Renal cortical epithelial cell (primary cell): ENCODE measurements at places on chromosomes 6 and 20. TPM values are rescaled to one million over a fixed set of nuclear protein-coding genes. Genes with fewer than 3 reads are reported as not detected.

- peak; percentile 15 for DNase-seq
Measured at GRCh38 chr6:131399433-131399832, 173.6 kb upstream of the ARG1 start.

GRCh38 chr6:35368038-35368887, 25.9 kb downstream of the PPARD start:
- DNase-seq = peak; percentile 88

- DNase-seq = no peak
Measured at GRCh38 chr20:6622041-6622440, 145.4 kb upstream of the BMP2 start.

GRCh38 chr20:57743450-57744095, 33.8 kb upstream of the PMEPA1 start:
- DNase-seq = no peak

DNA sequence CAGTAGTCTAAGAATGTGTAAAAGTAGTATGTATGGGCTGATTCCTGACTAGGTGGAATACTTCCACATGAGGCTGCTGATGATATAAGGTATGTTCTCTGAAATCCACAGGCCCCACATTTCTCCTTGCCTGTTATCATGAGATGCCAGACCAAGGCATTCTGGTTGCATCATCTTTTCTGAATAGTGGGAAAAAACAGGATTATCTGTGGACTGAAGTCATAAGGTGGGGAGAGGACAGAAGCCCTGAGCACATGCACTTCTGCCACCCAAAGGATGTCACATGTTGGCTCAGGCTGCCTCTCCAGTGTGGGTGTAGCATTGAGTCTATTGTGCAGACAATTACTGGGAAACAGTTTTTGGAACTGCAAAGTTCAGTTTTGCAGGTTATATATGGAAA, 184.5 kb upstream of the RAB32 start:
- no peak for DNase-seq

RAB23 gene
- 19.6 and 24.5 TPM in 2 replicates for total RNA-seq

MCUR1 gene
- total RNA-seq = 11.6 and 12.0 TPM in 2 replicates

KCNK15 gene
- 2.1 and 4.6 TPM in 2 replicates for total RNA-seq
